ENCODE measurements at places on chromosomes 3 and 15. TPM values are rescaled to one million over a fixed set of nuclear protein-coding genes. Genes with fewer than 3 reads are reported as not detected.

- no peak for DNase-seq
Observed at GRCh38 chr15:40290918-40291574, 8.2 kb upstream of the ANKRD63 start.

GRCh38 chr3:54577313-54577712 is 350.5 kb downstream of the LRTM1 start:
- no peak for DNase-seq

GRCh38 chr3:38015485-38015884 is 14.0 kb downstream of the PLCD1 start:
- no peak for DNase-seq

GRCh38 chr3:43742920-43743319 is 52.2 kb downstream of the ABHD5 start:
- no peak for DNase-seq

Gene ITIH1
- total RNA-seq: 0.37 TPM

DNA sequence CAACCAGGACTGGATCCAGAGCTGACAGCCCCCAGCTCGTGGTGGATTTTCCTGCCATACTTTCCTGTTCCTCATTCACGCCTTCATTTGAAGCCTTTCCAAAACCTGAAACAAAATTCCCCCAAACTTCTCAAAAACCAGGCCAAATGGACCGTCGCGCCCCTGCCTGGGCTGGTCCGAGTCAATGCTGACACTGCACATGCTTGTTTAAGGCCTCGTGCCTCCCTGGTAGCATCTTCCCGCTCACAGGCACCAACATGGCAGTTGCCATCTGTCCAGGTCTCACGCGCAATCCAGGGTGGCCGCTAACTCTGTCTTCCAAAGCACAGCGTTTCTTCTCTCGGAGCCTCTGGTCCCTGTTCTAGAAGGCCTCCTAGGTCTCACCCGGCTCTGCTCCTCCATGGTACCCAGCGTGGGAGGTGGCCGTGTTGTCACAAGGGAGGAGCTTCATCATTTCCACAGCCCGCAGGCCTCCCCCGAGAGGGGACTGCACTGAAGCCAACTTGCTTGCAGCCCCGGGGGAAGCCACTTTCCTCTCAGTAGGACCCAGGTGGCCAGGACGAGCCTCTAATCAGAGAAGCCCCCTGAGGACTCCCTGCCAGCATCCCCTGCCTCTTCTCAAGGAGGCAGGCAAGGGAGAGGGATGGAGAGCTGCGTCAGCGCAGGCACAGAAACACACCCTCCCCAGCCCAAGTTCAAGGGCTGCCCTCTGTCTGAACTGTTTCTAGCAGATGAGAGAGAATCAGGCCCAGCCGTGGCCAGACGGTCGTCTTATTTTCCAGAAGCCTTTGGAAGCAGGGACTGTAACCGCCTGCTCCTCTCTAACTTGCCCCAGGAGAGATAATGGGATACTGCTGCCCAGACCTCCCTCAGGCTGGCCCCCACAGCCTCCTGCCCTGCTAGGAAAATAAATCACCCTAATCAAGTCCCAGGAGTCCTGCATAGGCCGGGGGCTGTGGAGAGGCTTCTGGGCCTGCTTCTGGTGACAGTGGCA is 152.8 kb upstream of the TLE3 start:
- DNase-seq: no peak

GRCh38 chr3:42518800-42519567 is 16.5 kb downstream of the VIPR1 start:
- DNase-seq: no peak

DNA sequence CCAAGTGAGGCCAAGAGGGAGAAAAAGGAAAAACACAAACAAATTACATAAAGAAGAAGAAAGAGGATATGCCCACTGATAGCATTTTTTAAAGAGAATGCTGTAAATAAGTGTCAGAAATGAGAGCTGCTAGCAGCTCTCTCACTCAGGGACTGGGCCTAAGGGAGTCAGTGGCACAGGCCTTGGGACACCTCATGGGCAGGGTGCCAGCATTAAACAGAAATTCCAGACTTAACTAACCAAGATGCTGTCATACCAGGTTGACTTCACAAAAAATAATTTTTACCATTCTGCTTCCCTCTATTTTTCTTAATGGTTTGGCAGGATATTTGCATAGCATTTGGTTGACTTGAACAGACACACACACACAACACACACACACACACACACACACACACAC is 92.3 kb upstream of the ADAMTSL3 start:
- DNase-seq: no peak

- no peak for DNase-seq
Observed at GRCh38 chr3:168134931-168135330, 39.2 kb upstream of the GOLIM4 start.

Gene PLOD2
- total RNA-seq: 25.8 TPM

GRCh38 chr3:15071699-15072098 is 6.6 kb upstream of the MRPS25 start:
- DNase-seq: no peak

DNA sequence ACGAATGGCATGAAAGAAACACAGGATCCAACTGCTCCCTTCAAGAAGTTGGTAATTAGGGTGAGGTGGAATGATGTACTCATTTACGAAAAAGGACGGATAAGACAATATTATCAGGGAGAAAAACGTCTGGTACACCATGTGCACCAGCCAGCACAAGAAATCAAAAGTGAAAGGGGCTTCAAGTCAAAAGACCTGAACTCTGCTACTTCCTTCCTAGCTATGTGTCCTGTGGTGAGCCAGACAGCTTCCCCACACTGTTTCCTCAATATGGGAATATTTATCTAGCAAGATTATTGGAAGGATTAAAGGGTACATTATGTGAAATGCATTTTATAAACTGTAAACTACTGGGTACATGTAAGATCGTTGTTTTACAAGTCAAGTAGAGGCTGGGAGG is 33.9 kb downstream of the RAB27A start:
- no peak for DNase-seq

- no peak for DNase-seq
Observed at GRCh38 chr15:96792216-96792615, 461.7 kb downstream of the NR2F2 start.

- DNase-seq: peak; percentile 88
Observed at GRCh38 chr3:109806929-109807328, 469.6 kb upstream of the DPPA4 start.

DNA sequence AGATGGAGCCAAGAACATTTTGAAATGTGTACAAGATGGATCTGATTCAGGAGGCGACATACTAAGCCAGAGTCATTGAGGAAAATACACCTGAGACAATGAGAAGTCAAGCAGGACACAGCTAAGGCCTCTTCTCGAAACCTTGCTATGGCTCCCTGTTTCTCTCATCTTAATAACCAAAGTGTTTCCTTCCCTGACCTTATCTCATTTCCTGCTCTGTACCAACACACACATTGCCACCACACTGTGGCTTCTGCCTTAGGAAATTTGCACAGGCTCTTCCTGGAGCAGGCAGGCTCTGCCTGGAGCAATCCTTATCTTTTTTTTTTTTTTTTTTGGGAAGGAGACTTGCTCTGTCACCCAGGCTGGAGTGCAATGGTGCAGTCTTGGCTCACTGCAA is 36.6 kb downstream of the OXSM start:
- no peak for DNase-seq

Gene GABRA5
- total RNA-seq: not detected

Gene CHAC1
- 58.9 TPM for total RNA-seq

GRCh38 chr3:122082357-122082756 is 27.2 kb downstream of the CD86 start:
- no peak for DNase-seq

Gene A4GNT
- not detected for total RNA-seq

GRCh38 chr3:72383883-72384282 is 464.4 kb downstream of the SHQ1 start:
- no peak for DNase-seq
